ENCODE measurements at places on chromosomes 4 and X.

GRCh38 chr4:54813674-54814073 lies 155.9 kb downstream of the KIT start:
- DNase-seq: no peak

GRCh38 chrX:69077895-69078455 lies 87.3 kb downstream of the PJA1 start:
- DNase-seq: no peak

GRCh38 chr4:168585168-168586091 lies 88.6 kb downstream of the PALLD start:
- DNase-seq: no peak

DNA sequence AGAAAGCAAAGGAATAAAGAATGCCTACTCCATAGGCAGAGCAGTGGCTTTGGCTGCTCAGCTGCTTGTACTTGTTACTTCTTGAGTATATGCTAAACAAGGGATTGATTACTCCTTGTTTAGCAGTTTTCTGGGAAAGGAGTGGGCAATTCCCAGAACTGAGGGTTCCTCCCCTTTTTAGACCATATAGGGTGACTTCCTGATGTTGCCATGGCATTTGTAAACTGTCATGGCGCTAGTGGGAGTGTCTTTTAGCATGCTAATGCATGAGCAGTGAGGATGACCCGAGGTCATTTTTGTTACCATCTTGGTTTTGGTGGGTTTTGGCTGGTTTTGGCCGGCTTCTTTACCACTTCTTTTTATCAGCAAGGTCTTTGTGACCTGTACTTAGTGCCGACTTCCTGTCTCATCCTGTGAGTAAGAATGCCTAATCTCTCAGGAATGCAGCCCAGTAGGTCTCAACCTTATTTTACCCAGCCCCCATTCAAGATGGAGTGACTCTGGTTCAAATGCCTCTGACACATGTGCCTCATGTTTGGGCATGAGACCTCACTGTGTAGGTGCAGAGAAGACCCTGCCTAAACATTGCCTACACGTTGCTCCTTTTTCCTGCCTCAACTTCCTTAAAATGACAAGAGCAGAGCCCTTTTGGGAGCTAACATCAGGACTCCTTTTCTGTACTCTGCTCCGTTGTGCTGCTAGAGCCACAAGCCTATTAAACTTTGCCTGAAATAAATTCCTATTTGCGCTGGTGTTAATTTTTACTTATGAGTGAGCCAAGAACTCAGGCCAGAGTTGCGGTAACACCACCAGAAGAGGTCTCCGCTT lies 21.0 kb upstream of the UBA6 start:
- DNase-seq: no peak

DNA sequence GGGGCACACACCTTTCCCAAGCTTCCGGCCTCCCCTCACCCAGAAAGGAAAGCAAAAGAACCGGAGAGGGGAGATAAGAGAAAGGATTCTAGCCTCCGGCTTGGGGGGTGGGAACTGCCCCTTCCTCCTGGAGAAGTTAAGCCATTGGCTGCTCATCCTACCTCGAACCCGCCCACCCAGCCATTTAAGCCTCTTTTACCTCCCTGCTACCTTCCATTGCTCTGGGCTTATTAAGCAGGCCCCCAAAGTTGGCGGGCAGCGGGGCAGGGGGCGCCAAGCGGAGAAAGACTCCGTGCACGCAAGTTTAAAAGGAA lies 2.3 kb downstream of the MAML3 start:
- DNase-seq: peak; percentile 62

DNA sequence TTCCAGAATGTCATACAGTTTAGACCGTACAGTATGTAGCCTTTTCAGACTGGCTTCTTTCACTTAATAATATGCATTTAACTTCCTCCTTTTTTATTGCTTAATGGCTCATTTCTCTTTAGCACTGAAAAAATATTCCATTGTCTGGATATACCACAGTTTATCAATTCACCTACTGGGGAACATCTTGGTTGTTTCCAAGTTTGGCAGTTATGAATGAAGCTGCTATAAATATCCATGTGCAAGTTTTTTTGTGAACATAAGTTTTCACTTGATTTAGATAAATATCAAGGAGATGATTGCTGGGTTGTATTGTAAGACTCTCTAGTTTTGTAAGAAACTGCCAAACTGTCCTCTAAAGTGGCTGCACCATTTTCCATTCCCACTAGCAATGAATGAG lies 375.5 kb downstream of the PCDH18 start:
- DNase-seq: peak; percentile 10

DNA sequence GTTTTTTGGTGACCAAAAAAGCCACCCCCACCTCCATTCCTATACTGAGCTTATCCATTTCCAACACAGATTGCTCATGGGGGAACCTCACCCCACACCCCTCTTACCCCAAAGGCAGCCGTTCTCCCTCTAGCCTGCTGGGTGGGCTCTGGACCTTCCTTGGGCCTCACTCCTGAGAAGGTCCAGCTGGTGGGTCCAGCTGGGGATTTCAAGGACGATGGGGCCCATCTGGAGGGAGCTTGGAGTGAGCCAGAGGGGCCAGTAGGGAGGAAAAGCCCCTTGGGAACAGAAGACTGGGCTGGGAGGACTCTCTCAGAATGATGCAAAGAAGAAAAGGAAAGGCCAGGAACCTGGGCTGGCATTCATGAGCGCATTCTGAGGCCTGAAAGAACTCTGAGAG lies 42.0 kb upstream of the PJA1 start:
- no peak for DNase-seq

GRCh38 chr4:145639186-145639698 lies 20.1 kb downstream of the MMAA start:
- DNase-seq: no peak

- DNase-seq: no peak
These were observed 107.7 kb upstream of the RPS6KA3 start for GRCh38 chrX:20374450-20374849.

DNA sequence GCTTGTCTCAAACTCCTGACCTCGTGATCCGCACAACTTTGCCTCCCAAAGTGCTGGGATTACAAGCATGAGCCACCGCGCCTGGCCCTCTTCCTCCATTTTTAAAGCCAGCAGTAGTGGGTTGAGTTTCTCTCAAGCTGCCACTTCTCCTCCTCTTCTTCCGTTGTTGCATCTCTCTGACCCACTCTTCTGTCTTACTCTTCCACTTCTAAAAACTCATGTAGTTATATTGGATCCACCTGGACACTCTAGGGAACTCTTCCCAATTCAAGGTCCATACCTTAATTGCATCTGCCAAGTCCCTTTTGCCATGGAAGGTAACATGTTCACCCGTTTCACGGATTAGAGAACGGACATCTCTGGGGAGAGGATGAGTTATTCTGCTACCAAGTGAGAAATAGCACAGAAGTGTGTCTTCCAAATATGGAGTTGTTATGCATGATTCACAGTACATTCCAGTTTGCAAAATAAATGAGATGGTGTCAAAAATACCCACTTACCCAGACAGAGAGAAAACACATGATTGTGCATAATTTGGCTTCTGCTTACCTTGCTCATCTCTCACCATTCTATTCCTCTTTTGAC lies 51.8 kb downstream of the GBA3 start:
- no peak for DNase-seq
